ENCODE measurements at places on chromosomes 1 and 21.

DNA sequence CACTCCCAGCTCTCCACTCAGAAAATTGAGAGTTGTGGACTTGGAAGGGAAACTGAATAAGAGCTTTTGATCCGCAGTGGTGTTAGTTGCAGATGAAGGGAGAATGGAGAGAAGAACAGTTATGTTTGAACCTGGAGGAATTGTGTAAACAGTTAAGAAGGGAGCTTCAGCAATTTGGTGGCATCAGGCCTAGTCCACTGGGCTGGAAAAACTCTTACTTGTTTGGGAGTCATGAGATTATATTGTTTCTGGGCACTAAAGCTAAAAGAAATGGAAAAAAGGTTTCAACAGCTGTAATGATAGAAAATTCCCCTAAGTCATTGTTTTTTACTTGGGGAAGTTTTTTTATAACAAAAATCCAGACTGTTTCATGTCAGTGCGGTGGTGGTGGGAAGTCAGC is 256.1 kb upstream of the C1orf87 start:
- DNase-seq: no peak

- DNase-seq: no peak
These were observed 29.7 kb downstream of the MYSM1 start for GRCh38 chr1:58670181-58670580.

GRCh38 chr1:179168536-179168935 is 60.9 kb downstream of the ABL2 start:
- DNase-seq: no peak

DNA sequence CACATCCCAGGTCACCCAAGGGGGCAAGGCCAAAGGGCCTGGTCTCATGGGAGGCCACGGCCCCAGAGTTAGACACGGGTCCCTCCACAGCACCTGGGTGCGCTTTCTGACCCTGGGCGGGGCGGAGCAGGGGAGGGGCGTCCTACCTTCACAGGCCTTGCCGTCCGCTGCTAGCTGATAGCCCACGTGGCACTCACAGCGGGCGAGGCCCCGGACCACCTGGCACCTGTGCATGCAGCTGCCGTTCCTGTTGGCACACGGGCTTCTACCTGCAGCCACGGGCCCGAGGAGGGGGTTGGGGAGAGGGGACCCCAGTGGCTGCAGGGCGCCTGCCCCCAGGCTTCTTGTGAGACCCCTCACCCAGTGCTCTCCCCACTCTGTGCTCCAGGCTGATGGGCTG is 59.9 kb downstream of the ARHGEF16 start:
- DNase-seq: no peak

- DNase-seq: peak; percentile 24
These were observed 94.7 kb downstream of the DMRTB1 start for GRCh38 chr1:53553734-53554509.

DNA sequence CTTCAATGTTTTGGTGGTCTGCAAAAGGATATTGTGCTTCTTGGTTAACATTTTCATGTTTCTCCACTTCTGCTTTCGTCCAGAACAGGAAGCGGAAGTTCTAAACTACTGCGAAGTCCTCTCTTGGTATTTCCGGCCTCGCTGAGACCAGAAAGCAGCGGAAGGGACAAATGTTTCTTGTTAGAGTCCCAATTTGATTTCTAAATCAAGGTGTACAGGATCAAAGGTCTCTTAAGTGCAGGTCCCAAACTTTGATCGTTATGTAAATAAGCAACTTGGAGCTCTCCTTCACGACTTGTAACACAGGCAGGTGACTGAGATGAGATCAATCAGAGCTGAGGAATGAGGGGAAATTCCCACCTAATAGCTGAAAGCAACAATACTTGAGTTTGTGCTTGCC is 40.1 kb upstream of the HMCN1 start:
- DNase-seq: no peak

- no peak for DNase-seq
These were observed 60.5 kb downstream of the TBX15 start for GRCh38 chr1:118927427-118928187.

DNA sequence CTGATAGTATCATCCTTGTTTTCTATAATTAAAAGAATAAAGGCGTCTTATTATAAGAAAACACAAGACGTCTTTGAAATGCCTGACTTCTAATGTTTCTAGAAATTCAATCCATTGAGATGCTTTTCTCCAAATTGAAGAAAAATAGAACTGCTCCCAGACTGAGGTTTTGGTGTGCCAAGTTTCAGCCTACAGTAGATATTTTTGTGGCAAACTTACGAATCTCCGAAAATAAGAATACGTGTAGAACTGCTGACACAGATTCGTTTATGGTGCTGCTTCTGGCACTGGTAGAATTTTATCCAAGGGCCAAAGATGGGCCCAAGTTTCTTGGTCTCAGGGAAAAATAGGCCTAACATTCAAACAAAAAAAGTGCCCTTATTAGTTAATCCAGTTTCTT is 554.5 kb upstream of the NR5A2 start:
- no peak for DNase-seq

- peak; percentile 74 for DNase-seq
These were observed 10.3 kb downstream of the ALX3 start for GRCh38 chr1:110060034-110060661.

- DNase-seq: peak; percentile 48
These were observed 45.8 kb upstream of the NTPCR start for GRCh38 chr1:232904566-232904965.

- no peak for DNase-seq
These were observed 5.6 kb downstream of the ARID1A start for GRCh38 chr1:26701266-26701994.

DNA sequence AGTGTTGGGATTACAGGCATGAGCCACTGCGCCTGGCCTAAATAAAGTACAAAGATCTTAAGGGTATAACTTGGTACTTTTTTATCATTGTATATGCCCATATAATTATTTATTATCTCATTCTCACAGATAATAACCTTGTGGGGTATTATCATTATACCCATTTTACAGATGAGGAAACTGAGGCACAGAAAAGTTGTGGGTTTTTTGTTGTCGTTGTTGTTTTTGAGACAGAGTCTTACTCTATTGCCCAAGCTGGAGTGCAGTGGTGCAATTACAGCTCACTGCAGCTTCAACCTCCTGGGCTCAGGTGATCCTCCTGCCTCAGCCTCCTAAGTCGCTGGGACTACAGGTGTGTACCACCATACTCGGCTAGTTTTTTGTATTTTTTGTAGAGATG is 4.1 kb downstream of the CGN start:
- DNase-seq: no peak

GRCh38 chr1:8941906-8942305 is 3.8 kb upstream of the CA6 start:
- no peak for DNase-seq

DNA sequence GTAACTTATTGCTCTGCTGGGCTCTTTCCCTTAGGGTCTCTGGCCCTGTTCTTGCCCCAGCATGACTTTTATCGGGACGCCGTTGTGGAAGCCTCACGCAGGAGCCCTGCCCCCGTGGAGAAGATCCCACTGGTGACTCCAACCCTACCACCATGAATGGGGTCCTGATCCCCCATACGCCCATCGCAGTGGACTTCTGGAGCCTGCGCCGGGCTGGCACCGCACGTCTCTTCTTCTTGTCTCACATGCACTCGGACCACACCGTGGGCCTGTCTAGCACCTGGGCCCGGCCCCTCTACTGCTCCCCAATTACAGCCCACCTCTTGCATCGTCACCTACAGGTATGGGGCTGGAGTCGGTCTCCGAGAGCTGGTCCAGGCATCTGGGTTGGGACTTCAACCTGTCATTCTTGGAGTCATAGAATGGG is 322 bp downstream of the DCLRE1B start:
- DNase-seq: peak; percentile 26

DNA sequence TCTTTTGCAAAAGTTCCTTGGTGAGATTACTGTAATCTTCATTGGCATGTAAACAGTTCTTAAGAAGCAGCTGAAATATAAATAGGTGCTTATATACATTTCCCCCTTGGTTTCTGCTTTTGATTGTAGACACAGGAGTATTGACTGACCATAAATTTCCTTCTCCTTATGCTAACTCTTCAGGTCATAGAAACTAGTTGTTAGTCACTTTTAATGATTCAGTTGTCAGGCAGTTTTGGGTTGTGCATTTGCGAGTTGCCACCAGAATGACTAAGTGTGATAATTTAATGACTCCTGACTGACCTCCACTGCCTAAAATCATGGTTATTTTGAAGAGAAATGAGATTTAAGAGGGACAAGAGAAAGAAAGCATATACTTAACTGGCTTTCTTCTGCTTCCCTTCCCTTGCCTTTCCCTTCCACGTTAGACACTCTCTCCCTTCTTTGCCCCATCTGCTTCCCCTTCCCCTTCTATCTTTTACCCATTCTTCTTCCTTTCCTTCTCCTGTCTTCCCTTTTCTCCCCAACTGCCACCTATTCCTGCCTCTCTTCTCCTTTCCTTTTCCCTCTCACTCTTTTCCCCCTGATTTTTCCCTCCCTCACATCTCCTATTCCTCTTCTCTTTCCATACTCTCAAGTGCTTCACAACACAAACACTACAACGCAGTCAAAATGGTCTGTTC is 12.3 kb downstream of the ZMPSTE24 start:
- no peak for DNase-seq

DNA sequence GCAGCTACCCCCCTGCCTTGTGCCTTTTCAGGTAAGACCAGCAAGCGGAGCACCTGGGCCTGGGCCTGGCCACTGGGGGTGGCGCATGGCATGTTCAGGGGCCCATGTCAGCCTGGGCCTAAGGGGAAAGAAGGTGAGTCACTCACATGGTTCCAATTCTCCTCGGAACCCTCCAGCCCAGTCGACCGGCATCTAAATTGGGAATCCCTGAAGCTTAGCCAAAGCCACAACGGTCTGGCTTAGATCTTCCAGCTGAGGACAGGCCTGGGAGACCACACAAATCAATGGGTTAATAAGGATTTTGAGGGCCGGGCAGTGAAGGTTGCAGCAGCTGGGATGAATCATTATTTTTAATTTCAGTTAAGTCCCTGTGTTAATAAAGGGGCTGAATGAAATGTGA is 145.1 kb upstream of the SMYD2 start:
- no peak for DNase-seq

GRCh38 chr1:29688471-29689365 is 452.4 kb downstream of the PTPRU start:
- peak; percentile 23 for DNase-seq

GRCh38 chr1:101030881-101031280 is 5.3 kb upstream of the DPH5 start:
- DNase-seq: no peak

GRCh38 chr1:38117444-38117887 is 70.9 kb upstream of the POU3F1 start:
- DNase-seq: peak; percentile 52

DNA sequence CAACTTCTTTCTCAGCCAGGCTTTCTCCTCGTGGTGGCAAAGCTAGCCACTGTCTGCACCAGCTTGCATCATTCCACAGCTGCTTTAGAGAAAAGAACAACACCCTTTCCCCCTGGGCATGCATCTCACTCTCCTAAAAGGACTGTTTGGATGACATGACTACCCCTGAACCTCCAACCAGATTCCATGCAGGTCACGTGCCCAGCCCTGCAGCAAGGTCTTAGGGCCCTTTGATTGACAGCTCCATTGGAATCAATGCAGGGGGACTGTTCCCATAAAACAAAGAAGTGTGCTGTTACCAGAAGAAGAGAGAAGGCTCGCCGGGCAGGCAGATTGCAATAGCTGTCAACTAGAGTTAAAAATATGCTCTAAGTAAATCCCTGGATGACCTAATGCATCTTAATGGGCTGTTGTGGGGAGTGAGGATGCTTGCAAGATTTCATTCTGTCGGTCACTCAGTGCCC is 24.4 kb downstream of the KCNA2 start:
- no peak for DNase-seq

DNA sequence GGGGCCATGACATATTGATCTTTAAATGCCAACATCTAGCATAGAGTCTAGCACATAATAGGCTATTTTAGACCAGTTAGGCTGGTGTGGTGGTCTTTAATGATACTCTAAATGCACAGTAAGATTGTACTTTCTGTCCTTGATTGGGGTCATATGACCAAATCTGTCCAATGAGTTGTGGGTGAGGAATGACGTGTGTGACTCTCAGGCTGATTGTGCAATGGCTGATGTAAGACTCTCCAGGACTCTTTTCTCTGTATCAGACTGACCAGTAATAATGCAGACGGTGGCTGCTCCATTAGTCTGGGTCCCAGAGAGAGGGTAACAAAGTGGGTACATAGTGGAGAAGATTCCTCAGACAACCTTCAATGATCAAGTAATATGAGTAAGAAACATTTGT is 541.6 kb upstream of the CAMK1G start:
- DNase-seq: no peak

DNA sequence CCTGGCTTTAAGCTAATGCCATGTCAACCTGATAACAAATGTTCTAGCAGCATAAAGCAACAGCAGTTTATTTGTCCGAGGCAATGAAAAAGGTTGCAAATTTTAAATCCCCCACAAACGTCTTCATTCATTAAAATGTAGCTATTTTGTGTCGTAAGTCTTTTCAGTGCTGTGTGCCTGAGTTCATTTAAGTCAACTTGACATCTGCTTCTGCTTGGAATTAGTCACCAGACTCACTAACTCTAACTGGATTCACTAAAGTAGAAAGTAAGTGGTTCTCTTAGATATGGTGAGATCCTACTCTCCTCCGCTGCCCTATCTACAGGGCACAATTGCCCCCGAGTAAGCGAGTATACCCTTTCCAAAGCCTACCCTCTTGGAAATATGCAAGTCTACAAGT is 118.4 kb upstream of the CHRM3 start:
- DNase-seq: no peak

- no peak for DNase-seq
These were observed 74.6 kb upstream of the GADD45A start for GRCh38 chr1:67610450-67610849.

DNA sequence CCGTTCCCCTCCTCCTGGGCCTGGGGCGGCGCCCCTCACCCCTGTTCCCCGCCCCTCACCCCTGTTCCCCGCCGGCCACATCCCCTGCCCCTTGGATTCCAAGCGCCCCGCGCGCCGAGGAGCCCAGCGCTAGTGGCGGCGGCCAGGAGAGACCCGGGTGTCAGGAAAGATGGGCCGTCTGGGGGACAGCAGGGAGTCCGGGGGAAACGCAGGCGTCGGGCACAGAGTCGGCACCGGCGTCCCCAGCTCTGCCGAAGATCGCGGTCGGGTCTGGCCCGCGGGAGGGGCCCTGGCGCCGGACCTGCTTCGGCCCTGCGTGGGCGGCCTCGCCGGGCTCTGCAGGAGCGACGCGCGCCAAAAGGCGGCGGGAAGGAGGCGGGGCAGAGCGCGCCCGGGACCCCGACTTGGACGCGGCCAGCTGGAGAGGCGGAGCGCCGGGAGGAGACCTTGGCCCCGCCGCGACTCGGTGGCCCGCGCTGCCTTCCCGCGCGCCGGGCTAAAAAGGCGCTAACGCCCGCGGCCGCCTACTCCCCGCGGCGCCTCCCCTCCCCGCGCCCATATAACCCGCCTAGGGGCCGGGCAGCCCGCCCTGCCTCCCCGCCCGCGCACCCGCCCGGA is at the start of gene TP73:
Gene TP73 (plus strand): TSS at position 587 of the 618 bp plus-strand sequence. CDS start 29,850 bp downstream, outside the sequence.
- DNase-seq: peak; percentile 83

GRCh38 chr21:45588871-45589491 is 46.7 kb upstream of the SLC19A1 start:
- DNase-seq: no peak

GRCh38 chr1:2042830-2043773 is 7.1 kb upstream of the PRKCZ start:
- DNase-seq: no peak

- DNase-seq: no peak
These were observed 13.1 kb upstream of the KCNQ4 start for GRCh38 chr1:40770296-40771070.

- no peak for DNase-seq
These were observed 137.4 kb upstream of the GRIK3 start for GRCh38 chr1:37171691-37172090.

GRCh38 chr1:116168277-116169032 is 57.3 kb downstream of the MAB21L3 start:
- peak; percentile 70 for DNase-seq

All from MG63 (cell line).